ENCODE measurements at places on chromosomes 3 and 15.

DNA sequence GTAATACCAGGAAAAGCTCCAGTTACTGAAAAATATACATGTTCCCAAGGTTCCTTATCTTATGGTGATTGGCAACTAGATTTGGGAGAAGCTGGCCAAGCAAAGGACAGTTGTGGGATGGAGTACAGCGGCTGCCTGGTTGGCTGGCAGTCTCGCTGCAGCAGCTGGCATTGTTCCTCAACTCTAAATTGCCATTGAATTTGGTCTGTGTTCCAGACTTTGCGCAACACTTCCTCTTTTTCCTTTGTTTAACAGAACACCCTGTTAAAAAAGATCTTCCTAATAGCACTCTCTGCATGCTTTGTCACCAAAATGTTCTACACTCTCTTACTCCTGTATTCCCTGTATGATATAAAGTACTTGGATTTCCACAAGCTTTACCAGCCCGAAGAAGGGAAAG is 420.6 kb upstream of the RBMS3 start:
- DNase-seq: peak; percentile 70

GRCh38 chr15:70853318-70853972 is 512 bp downstream of the LARP6 start:
- DNase-seq: no peak

DNA sequence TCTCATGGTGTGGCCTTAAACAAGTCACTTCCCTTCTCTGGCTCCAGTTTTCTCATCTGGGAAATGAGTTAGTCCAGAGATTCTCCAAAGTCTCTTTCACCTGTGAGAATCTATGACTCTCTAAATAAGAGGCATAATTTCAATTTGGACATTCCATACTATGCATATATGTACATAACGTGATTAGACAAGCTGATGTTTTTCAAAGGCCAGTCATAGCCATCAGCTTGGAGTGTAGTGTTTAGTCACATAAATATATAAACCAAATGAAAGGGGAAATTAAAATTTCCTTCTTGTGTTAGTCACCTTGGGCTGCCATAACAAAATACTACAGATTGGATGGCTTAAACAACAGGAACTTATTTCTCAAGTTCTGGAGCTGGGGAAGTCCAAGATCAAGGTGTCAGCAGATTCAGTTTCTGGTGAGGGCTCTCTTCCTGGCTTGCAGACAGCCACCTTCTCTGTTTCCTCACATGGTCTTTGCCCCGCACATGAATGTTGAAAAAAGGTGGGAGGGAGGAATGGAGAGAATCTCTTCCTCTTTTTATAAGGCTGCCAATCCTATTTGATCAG is 19.4 kb downstream of the TMEM41A start:
- no peak for DNase-seq

DNA sequence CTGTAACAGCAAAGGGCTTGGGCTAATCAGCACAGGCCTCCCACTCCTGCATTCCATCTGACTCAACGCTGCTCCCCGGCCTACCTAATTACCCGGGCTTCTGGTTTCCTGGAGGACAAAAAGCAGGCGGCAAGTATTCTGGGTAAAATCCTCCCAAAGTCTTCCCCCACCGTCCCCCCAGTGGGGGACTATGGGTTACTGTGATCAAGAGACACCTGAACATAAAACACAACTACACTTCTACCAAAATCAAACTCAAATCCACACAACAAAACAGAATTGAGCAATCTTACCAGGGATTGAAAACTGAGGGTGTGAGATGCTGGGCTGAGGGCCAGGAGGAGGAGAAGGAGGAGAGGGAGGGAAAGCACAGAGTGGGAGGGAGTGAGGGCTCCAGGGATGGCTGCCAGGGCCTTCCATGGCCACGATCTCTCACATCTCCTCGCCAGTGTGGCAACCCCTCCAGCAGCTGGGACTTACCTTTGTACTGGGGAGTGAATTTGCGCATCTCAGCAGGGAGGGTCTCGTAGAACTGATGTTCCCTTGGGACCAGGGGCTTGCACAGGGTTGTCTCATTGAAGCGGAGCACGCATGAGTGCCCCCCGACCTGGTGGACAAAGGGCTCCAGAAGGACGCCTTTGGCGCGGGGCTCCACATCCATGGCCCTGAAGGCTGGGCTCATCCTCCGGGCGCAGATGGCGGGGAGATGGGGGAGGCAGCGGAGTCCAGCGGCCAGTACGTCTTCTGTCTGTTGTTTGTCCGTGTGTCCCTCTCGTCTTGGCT is 9.1 kb upstream of the NCKIPSD start:
- no peak for DNase-seq

GRCh38 chr3:153023896-153024295 is 138.1 kb upstream of the RAP2B start:
- DNase-seq: no peak

- DNase-seq: no peak
Observed at GRCh38 chr15:38698254-38698653, 133.6 kb upstream of the RASGRP1 start.

DNA sequence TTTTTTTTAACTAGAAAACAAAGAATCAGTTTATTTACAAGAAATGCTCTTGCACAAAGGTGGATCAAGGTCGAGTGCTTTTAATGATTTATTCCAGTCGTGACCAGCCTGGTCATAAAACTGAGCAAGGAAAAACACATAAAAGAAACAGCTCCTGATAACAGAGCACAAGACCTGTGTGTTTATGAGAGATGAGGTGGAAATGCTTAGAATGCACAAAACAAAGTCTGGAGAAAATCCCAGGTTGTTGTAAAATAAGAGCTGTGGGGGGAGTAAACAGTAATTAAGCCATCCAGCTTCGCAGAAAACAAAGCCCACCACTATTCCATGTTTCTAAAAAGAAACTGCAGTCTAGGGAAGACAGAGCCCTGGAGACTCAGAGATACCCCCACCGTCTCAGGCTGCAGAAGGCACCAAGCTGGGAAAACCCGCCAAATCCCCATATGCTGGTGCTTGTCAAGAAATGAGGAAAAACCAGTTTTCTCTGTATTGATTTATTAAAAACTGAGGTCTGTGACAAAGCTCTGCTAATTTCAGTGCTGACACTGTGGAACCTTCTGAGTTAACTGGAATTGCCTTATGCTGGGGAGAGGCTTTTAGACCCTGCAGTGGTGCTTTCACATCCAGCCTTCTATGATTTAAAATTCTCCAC is 139.3 kb downstream of the ADAMTS17 start:
- no peak for DNase-seq

GRCh38 chr15:72342385-72342784 is 22.4 kb upstream of the CELF6 start:
- DNase-seq: peak; percentile 40

- DNase-seq: peak; percentile 42
Observed at GRCh38 chr3:81735334-81735733, 26.1 kb downstream of the GBE1 start.

- DNase-seq: peak; percentile 73
Observed at GRCh38 chr15:60326824-60327654, 70.7 kb downstream of the ANXA2 start.

DNA sequence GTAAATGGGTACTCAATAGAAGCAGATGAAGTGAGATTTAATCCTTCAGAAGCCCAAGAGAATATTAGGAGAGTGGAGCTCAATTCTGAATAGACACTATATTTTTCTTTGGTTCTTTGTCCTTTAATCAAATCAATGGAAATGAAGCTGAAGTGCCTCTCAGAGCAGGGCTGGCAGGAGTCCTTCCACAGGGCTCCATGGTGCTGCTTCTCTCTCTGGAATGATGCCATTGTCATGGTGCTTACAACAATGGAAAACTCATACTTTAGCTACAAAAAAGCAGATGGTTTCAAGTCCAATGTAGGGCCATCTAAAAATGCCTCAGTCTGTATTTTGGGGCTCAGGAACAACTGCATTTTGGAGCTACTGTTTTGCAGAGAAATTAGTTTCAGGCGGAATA is 125.1 kb downstream of the SNRK start:
- no peak for DNase-seq

GRCh38 chr3:106197532-106198194 is 328.9 kb upstream of the CBLB start:
- DNase-seq: no peak

- DNase-seq: no peak
Observed at GRCh38 chr15:80946576-80946975, 43.0 kb downstream of the MESD start.

DNA sequence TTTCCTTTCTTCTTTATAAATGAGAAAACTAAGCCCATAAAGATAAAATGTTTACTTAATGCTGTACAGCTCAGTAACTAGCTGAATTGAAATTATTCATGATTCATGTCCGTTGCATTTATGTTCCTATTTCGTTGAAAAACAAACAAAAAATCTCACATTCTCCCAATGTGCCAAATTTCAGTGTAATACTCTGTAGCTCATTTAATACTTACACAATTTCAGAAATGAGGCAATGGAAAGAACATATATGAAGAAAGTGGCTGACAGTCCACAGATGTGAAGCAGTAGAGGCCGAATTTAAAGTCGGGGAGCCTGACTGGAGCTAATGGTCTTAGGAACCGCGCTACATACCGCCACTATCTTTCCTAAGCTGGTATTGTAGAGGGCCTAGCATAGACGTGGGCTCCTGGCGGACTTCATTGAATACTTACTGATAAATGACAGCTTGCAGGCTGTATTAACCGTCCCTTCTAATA is 651 bp downstream of the PLSCR2 start:
- peak; percentile 21 for DNase-seq

DNA sequence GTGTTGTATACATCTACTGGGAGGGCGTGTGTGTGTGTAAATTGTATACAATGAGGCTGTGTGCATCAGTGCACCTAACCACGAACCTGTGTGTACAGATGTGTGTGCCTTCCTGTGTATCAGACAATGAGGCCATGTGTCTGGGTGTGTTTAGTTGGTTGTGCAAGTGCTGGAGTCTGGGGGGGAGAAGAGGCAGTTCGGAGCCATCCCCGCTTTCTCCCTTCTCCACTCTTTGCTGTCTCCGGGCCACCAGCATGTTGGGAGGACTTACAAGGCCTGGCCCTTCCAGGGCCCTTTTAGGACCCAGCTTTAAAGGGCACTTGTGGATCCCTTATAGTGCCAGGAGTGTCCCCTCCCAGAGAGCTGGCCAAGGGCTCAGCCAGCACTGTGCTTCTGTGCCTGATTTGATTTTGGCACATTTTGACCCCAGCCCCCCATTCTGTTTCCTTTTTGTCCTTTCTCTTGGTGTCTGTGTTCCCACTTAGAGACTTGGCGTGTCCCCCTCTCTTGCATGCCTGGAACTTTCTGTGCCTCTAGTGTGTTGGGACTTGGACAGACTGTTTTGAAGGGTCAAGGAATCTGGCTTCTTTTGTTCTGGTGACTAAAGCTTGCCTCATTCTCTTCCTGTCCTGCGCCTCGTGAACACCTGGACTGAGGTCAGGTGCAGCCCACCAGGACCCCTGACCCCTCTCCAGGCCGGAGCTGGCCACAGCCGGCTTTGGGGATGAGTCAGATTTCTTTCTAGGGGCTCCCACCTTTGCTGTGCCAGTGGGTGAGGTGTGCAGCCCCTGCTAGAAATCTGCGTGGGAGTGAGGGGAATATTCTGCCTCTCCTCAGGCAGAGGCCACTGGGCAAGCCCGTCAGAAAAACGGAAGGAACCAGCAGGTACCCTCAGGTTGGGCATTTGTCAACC is 1.5 kb downstream of the CTDSPL start:
- DNase-seq: peak; percentile 19

DNA sequence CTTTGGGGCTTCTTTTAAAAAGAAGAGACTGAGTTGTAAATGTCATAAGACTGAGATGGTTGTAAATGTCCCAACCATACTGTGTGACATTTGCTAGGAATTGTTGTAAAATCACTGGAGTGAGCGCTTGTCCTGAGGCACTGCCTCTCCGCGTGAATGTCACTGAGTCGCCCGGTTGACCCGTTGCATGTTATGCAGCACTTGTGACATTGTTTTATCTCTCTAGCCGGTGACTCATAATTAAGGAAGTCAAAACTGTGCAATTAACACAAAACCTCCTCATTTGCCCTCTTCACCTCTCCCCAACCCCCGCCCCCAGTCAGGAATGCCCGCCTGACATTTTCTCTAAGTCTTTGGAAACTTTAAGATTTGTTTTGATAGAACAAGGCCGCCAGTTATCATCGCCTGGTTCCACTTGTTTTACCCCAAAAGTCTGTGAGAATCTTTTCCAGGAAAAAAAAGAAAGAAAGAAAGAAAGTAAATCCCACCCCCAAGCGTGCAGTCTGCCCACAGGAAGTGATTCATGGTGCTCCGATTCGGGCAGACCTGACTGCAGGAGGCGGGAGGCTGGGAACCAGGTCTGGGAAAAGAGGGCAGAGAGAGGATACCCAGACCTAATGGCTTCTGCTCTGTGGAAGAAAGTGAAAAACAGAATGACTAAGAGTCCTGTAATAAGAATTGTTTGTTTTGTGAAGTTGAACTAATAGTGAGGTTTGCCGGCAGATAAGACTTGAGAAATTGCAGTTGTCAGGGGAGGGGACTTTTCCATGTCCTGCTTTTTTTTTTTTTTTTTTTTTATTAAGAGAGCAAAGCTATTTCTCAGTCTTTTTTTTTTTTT is 84.8 kb downstream of the SMAD3 start:
- DNase-seq: peak; percentile 98

GRCh38 chr15:44584162-44584749 is 47.3 kb downstream of the EIF3J start:
- DNase-seq: peak; percentile 48

DNA sequence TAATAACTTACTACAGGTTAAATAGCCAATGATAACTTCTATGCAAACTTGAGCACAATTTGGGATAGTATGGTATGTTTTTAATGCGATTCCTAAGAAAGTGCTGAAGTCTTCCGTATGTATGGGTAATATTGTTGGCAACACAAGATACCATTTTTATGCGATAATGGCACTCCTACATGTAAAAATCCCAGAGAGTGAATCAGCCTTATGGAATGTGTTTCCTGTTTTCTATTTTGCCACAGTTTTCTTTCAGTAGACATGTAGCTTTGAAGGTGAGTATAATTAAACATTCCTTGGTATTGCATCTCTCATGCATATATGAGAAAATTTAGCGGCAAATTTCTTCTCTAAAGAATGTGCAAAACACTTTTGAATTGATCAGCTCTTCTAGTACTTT is 396.8 kb upstream of the AZI2 start:
- DNase-seq: peak; percentile 61

DNA sequence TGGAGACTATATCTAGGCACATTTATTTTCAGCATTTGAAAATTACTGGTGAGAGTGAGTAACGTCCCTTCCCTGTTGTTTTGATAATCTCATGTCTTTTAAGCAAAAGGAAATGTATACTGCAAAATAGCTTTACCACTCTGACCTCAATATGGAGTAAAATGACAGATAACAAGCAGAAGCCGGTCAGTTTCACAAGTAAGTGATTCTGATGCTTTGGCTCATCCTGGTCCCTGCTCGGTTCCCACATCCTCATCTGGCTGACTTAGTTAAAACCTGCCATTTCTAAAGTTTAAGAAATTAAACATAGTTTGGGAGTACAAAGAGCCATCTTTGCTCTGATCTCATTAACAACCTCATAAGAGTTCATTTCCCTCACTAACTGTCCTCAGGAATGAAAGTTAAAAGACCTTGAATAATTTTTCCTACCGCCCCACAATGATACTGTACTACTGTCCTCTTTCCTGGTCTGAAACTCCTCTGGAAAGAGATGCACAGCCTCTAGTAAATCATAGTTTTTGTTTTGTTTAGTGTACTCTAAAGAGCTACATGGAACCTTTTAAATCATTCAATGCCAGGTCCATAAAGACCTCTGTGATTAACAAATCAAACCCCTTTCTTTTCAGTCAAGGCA is 72.3 kb upstream of the ICE2 start:
- DNase-seq: no peak

- DNase-seq: no peak
Observed at GRCh38 chr15:99981191-99981647, 248.0 kb upstream of the LYSMD4 start.

GRCh38 chr3:115789481-115789880 is 166.2 kb downstream of the GAP43 start:
- DNase-seq: no peak

- no peak for DNase-seq
Observed at GRCh38 chr3:76470285-76470684, 569.6 kb upstream of the ROBO2 start.

Data from cardiac muscle cell (in vitro differentiated cells and primary cell).